ENCODE measurements at places on chromosomes 7 and 10.

GRCh38 chr10:43124574-43125273, 13.5 kb upstream of the CSGALNACT2 start:
- DNase-seq: no peak

GRCh38 chr7:102044641-102044983, 227.2 kb downstream of the CUX1 start:
- no peak for DNase-seq

GRCh38 chr7:4233621-4234497, 448.2 kb upstream of the FOXK1 start:
- DNase-seq: no peak

DNA sequence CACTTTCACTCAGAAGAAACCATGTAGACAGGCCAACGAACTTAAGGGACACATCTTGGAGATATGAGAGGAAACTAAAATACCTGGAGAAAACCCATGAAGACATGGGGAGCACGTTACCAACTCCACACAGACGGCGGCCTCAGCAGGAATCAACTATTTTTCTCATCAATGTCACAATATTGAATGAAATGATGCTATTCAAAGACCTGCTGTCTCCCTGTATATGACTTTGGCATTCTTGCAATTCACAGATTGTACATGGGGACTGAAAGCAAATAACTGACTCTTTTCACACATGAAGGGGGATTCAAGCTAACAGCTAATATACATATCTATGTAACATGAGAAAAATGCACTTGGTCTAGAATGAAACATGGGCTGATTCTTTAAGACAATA, 869.0 kb downstream of the NXPH1 start:
- DNase-seq: no peak

- DNase-seq: no peak
Measured at GRCh38 chr10:52900593-52900992, 128.0 kb upstream of the MBL2 start.

- DNase-seq: no peak
Measured at GRCh38 chr7:74483402-74484336, 30.0 kb downstream of the GTF2IRD1 start.

DNA sequence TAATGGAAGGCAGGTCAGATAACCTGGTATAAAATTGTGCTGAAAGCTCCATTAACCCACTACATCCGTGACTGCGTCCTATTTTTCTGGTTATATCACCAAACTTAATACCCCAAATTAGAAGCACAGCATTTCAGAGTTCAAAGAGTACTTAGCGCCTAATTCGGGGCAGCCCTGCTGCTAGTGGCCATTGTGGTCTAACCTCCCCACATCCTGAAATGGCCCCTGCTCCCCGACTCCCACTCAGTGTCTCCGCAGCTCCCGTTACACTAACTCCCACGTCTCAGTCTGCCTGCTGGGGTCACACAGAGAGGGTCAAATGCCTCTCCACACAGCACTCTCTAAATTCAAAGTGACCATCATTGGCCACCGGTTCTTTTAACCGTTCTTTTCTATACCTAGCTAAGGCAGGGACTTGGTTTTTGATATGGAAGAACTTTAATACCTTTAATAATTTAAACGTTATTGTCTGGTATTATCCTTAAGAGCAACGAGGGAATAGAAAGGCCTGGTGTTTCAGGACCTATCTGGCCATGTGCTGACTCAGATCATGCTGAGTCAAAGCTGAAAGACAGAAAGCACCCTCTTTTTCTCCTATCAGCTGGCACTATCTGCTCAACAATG, 117.1 kb downstream of the KMT2E start:
- DNase-seq: no peak

GRCh38 chr10:48983648-48984351, 44.2 kb upstream of the LRRC18 start:
- DNase-seq: no peak

DNA sequence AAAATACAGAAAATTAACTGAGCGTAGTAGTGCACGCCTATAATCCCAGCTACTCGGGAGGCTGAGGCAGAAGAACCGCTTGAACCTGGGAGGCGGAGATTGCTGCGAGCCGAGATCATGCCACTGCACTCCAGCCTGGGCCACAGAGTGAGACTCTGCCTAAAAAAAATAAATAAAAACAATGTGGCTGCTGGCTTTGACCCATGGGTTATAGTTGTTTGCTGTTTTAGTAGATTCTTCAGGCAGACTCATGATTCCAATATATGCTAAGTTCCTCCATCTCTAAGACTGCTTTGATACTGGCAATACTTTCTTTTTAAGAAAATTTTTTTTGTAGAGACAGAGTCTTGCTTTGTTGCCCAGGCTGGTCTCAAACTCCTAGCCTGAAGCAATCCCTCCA, 8.4 kb downstream of the OLAH start:
- no peak for DNase-seq

GRCh38 chr10:83943049-83943448, 196.3 kb upstream of the GHITM start:
- DNase-seq: no peak

GRCh38 chr10:89665302-89665701, 20.3 kb upstream of the PANK1 start:
- DNase-seq: no peak
